Stimulated activated CD4-positive, alpha-beta T cell treated with anti-CD3 and anti-CD28 coated beads, TNF-alpha, amount 100 ng/mL, for 1 hour (primary cell): ENCODE measurements at places on chromosomes 5 and 9.

GRCh38 chr5:96072138-96072790 is 110.6 kb upstream of the ELL2 start:
- DNase-seq = no peak

DNA sequence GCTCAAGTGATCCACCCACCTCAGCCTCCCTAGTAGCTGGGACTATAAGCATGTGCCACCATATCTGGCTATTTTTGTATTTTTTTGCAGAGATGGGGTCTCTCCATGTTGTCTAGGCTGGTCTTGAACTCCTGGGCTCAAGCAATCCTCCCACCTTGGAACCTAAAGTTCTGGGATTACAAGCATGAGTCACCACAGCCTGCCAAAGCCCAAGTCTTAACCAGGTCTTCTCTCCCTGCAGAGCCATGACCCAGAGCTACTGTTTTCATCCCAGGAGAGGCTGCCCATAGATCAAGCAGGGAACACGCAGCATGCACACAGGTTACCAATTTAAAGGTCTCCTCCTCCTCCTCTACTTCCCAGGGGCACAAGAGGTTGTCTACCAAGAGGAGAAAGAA is 29.7 kb downstream of the PCDHGC5 start:
- DNase-seq = no peak

DNA sequence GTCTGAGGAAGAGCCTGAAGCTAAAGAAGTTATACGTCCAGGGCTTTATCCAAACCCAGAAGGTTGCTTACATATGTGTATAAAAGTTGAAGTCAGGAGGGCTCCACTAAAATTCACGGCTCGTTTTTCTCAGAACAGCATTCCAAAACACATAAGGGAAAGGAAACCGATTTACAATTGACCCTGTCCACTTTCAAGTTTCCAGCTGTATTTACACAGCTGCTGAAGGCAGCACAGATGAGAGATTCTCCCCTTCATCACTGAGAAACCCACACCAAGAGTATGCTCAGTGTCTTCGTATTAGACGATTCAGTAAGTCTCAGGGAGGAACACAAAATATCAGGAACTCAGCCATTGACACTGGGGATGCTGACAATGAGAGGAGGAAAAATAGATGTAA is 5.9 kb upstream of the NREP start:
- no peak for DNase-seq

DNA sequence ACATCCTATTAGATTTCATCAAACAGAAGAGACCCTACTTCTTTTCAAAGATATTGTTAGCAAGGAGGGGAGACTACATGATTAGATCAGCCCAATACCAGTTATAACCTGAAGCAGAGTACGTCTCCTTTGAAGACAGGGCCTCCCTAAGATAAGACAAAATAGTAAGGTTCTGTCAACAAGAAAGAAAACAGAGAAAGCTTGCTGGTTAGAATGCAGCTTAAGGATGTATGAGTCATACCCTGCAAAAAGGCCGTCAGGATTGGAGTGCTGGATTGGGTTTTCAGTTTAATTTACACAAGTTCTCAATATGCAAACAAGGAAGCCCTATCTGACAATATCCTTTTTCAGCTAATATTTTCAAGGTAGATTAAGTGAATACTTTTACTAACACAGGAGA is 1581.2 kb upstream of the WWC1 start:
- DNase-seq = no peak

GRCh38 chr9:26426551-26427131 is 466.0 kb downstream of the CAAP1 start:
- DNase-seq = no peak

- no peak for DNase-seq
These were observed 4.0 kb upstream of the TERT start for GRCh38 chr5:1298723-1299510.

- DNase-seq = no peak
These were observed 1085.2 kb upstream of the ARRDC3 start for GRCh38 chr5:92468295-92468694.

DNA sequence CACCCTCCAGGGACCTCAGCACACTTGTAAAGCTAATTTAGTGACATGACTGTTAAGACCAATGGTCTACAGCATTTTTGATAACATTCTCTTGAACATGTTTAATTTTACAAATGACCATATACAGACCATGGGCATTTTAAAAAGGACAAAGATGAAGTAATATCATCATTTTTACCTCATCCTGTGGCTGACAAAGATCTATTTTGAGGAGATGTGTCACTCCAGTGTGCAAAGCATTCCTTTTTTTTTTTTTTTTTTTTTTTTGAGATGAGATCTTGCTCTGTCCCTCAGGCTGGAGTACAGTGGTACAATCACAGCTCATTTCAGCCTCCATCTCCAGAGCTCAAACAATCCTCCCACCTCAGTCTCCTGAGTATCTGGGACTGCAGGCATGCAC is 118.2 kb upstream of the TBC1D2 start:
- no peak for DNase-seq

DNA sequence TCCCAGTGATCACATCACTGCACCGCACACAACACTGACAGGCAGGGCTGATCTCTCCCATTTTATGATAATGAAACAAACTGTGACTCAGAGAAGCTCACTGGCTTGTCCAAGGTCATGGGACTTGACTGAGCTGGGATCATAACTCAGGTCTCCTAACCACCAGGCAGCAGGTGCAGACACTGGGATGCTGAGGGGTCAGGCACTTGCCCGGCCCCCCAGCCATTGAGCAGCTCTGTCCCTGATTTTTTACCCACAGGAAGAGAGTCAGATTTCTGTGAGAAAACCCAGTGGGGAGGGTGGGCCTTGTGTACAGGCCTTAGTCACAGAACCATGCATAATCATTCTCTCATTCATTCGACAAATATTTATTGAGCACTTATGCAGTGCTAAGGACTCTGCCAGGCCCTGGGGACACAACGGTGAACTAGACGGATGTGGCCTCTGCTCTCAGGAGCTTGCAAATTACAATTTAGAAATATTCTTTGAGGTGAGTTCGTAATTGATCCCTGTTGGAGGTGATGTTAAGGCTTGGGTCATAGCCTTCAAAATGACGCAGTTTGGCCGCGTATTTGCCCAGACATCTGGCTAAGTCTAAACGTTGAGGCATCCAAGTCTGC is 54.5 kb upstream of the TGFBR1 start:
- DNase-seq = no peak

- DNase-seq = no peak
These were observed 433.4 kb downstream of the TMEM38B start for GRCh38 chr9:106127776-106128175.

GRCh38 chr5:142015781-142016533 is 3.1 kb upstream of the GNPDA1 start:
- DNase-seq = no peak

DNA sequence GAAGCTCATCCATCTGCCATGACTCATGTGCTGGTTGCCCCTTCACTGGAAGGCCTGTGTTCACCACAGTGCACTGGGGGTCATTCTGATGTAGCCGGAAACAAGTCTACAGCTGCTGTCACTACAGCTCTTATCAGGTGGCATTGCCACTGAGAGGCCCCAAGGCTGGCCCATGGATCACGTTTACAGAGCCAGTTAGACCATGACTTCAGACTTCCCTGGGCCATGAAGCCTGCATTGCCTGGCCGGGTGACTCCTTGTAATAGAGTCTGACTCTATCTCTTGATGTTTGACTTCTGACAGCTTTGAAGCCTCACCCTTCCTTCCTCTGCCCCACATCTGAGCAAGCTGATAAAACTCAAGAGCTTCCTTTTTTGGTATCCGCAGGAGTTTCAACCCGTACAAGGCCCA is 473.5 kb upstream of the DAP start:
- no peak for DNase-seq

- DNase-seq = no peak
These were observed 2.2 kb downstream of the DCP2 start for GRCh38 chr5:112978836-112979235.

GRCh38 chr5:52994266-52994665 is 5.1 kb downstream of the ITGA2 start:
- DNase-seq = no peak

DNA sequence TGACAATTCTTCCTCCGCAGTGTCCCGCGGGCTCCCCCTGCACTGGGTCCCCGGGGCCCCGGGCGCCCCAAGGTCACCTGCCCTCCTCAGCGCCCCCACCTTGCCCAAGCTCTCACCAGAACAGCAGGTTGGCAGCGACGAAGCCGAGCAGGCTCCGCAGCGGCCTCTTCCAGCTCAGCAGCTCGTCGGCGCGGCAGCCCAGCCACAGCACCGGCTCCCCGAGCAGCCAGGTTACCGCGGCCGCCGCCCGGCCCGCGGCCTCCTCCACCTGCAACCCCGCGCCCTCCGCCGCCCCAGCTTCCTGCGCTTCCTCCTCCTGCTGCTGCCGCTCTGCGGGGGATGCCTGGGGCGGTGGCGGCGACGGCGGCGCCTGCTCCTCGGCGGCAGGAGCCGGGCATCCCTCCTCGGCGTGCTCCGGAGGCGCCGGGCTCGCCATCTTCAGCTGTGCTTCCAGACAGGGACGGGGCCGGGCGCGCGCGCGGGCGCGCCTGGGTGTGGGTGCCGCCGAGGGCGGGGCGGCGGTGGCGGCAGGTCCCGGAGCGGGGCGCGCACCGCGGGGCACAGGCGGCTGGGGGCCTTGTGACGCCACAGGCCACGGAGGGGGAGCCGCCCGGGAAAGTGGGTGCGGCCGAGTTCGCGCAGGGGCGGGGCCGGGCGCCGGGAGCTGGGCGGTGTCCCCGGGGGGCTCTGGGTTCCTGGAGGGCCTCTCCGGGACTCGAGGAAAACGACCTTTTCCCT is at the start of gene RETREG1:
TSS of gene RETREG1 (minus strand) at position 462 of the 738 bp plus-strand sequence. CDS start at position 436, 26 bp downstream.
- peak; percentile 79 for DNase-seq

GRCh38 chr9:114852050-114852594 is 46.3 kb upstream of the TNFSF15 start:
- DNase-seq = no peak

DNA sequence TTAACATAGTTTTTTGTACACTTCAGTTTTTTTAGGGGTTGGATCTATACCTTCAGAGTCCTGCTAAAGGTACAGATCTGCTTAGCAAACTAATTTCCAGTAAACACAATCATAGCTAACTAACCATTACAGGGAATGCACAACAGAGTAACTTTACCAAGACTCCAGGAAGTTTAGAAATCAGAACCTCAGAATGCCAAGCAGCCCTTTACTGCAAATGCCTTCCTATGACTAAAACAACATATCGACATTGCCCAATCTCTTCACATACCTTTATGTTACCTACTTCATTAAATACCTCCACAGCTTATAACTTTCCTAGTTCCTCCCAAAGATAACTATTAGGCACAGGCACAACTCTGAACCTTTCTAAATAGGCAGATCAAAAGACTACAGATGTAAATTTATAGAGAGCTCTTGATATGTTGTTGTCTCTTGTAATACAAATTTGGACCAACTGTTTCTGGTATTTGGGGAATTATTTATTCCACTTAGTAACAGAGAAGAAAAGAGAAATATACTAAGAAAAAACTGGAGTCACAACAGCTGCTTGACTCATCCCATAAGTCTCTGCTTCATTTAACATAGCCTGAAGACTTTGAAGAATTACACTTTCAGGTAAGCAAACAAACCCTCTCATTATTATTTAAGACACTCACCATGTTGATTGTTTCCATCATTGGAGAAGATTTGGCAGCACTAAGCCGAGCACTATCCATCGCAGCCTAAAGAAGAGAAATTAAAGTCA is 46.0 kb upstream of the OR2K2 start:
- DNase-seq = no peak

GRCh38 chr5:93925321-93925720 is 183.9 kb upstream of the POU5F2 start:
- DNase-seq = no peak

DNA sequence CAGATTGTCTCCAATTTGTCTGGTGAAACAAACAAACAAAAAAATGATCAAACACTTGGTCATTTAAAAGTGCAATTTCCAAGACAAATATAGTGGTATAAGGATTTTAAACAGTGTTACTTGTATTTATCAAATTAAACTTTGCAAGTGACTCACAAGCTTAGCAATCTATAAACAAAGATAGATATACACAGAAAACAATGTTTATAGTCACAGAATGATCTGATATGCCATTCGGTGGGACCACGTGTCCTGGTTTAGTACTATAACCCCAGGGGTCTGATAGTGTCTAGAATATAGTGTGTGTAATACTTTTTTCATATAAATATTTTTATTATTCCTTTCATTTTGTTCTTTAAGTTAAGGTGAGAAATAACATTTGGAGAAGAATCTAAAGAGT is 91.3 kb downstream of the DPYSL3 start:
- no peak for DNase-seq

DNA sequence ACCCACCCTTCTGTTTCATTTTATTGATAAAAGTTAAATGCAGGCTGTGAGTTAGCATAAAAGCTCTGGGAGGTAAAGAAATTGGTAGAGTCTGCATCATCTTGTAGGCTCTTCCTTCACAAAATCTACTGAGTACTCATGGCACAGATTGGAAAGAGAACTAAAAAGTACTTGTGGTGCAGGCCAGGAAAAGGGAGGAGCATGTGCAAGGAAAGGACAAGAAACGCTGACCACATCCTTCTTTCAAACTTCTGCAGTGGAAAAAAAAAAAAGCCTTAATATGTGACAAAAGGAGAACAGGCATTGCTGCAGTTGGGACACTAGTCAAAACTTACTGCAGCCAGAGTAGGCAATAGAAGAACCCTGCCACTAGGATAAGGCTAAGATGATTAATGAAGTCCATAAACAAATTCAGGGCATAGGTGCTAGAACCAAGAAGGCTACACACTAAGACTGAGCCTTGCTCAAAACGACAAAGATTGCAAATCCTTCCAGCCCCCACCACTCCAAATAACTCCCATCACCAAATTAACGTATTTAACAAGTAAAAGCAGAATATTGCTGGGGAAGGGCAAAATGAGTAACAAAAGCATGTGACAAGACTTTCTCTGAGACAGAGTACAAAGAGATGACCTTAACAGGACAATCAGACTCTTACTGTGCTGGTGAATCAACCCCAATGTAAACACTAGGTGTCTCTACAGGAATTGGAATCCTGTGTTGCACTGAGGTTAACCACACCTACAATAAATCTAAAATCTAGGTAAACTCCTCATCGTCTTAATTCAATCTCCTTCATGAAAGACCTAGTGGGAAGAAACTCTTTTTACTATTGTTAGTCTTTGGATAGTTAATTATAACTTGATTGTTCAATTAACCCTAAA is 1024.8 kb downstream of the TLE1 start:
- no peak for DNase-seq

GRCh38 chr9:13809401-13809800 is 504.5 kb downstream of the NFIB start:
- DNase-seq = no peak

GRCh38 chr9:126156898-126157297 is 169.7 kb upstream of the MVB12B start:
- DNase-seq = no peak

- no peak for DNase-seq
These were observed at the start of gene CARD19 for GRCh38 chr9:93096131-93096802. TSS of gene CARD19 (plus strand) at chr9:93096217. CDS start at chr9:93096346, 129 bp downstream.

- no peak for DNase-seq
These were observed 99.4 kb downstream of the TMEM215 start for GRCh38 chr9:32882705-32883104.

DNA sequence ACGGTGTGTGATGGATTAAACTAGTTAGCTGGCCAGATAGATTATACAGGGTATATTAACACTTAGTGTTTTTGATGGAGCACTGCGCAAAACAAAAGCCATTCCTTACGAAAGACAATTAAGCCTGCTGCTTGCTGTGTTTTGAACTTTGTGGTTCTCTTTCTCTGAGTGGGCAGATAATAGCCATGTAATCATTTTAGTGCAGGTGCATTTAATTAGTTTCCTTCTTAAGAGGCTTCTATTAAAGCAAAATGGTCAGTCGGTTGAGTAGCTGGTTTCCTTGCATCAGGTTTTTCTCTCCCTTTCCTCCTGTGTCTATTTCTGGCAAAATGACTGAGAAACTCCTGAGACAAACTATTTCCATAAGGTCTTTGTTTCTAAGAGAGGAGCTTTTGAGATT is 512.5 kb downstream of the DMAC1 start:
- DNase-seq = no peak
